Stimulated activated CD4-positive, alpha-beta T cell treated with anti-CD3 and anti-CD28 coated beads, Interleukin-4, amount 100 ng/mL, for 24 hours (primary cell): ENCODE measurements at places on chromosomes 12 and 14.

DNA sequence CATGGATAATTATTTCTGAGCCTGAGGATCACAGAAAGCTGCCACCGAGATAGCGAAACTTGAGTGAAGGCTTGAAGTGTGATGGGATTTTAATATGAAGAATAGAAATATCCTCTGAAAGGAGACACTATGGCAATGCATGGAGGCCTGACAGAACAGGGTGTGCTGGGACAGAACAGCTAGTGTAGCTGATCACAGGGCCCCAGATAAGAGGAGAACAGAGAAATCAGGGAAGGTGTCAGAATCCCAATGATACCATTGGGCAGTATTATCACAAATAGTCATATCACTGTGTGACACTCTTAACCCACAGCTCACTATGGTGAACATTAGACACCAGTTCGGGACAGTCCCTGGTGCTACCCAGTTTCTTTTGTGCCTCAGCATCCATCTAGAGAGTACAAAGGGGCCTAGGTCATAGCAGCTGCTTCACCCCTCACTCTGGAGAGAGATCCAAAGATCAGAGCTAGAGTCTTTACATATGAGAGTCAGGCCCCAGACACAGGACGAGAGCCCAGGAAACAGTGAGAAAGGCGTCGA is 506 bp upstream of the OR10P1 start:
- DNase-seq, result no peak

DNA sequence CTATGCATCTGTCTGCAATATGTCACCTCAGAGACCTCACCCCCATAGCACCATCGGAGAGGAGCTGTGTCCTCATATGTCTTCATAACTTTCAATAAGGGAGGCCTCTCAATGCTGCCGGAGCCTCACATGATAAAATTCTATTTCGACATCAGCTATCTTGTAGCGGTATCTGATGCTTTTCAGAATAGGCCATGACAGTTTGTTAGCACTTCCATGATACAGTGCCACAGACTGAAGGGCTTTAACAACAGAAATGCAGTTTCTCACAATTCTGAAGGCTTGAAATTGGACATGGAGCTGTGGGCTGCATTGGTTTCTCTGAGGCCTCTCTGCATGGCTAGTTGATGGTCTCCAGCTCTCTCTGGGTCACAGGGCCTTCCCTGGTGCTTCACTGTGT is 125.0 kb upstream of the PZP start:
- DNase-seq, result no peak

GRCh38 chr12:81084811-81085350 is 7.0 kb downstream of the ACSS3 start:
- no peak for DNase-seq

DNA sequence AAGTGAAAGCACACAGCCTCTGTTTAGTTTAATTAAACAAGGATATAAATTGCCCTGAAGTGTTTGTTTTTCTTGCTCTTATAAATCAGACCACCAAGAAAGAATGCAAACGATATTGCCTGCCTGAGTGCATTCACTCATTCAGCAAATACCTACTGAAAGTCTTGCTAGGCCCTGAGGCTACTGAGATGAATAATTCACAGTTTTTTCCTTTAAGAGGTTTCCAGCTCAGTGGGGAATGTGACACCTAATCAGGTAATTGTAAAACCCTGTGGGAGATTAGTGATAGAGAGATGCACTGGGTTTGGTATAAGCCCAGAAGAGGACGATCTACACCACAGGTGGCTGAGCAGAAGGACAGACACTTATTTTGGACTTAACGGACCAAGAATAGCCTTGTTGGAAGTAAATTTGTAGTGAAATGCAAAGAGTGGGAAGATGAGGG is 151.4 kb downstream of the SLC35F4 start:
- DNase-seq, result no peak

DNA sequence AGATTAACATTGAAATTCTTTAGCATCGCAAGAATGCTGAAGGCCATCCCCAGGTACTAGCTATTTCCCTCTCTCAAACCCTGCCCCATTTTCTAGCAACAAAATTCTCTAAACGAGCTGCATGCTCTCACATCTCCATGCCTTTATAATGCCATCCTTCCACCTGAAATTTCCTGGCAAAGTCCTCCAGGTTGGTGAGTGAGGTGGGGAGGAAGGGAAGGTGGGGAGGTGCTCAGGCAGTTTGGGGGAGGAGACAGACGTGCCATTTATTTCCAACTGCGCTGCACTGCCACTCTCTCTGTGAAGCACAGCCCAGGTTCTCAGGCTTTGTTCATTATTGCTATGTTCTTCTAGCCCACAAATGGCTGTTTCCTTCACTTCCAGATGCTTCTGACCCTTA is 208.4 kb downstream of the PAWR start:
- DNase-seq, result no peak

DNA sequence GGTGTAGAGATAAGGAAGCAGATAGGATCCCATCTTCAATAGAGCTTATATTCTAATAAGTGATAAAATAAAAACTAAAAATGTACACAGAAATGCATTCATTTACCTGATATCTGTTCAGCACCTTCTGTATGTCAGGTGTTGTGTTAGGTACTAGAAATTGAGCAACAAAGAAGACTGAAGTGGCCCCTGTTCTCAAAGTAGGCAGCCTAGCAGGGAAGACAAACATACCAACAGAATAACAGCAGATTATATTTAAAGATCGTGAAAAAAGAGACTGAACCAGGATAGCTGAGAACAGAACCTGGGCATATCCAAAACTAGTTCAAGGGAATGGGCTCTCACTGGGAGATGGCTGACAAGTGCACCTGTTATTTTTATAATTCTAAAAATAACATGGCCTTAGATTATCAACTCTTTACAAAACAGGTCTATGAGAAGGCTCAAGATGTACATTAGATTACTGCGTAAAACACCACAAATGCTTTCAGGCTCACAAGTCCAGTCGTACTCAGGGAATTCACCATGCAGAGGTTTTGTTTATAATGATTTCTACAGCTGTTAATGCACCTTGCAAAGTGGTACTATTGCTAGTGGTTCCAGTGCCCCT is 16.4 kb downstream of the ANO6 start:
- no peak for DNase-seq

- no peak for DNase-seq
These were observed 161.1 kb upstream of the TRHDE start for GRCh38 chr12:72110937-72111650.

DNA sequence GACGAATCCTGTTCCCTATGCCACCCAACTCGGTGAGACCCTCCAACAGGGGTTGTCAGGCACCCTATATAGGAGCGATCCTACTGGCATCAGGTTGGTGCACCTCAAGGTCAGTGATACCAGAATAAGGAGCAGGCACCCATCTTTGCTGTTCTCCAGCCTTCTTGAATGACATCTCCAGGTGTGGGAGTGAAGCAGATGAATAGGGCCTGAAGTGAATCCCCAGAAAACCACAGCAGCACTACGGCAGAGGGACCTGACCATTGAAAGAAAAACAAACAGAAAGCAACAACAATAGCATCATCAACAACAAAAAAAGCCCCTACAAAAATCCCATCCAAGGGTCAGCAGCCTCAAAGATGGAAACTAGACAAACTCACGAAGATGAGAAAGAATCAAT is 445.2 kb upstream of the ATP2B1 start:
- no peak for DNase-seq

- DNase-seq, result no peak
These were observed 7.4 kb upstream of the AMIGO2 start for GRCh38 chr12:47087088-47087688.

GRCh38 chr12:107145397-107145796 is 52.0 kb upstream of the CRY1 start:
- DNase-seq, result no peak

DNA sequence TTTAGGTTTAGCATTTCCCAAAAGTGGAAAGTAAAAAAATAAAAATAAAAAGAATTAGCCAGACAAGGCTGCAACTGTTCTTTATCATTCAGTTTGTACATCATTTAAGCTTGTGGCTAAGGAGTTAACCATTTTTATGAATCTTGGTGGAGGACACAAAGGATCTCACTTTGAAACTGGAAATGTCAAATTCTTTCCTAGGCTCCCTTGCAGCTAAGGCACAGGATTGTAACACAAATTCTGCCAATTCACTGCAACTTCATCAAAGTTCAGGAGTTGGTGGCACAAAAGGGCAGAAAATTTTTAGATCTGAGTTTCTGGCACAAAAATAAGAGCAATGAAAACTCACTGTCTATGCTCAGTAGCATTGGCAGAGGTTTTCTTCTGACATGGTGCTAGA is 211.2 kb upstream of the SYT10 start:
- DNase-seq, result no peak

- no peak for DNase-seq
These were observed 1.3 kb upstream of the LRTM2 start for GRCh38 chr12:1819050-1819449.

DNA sequence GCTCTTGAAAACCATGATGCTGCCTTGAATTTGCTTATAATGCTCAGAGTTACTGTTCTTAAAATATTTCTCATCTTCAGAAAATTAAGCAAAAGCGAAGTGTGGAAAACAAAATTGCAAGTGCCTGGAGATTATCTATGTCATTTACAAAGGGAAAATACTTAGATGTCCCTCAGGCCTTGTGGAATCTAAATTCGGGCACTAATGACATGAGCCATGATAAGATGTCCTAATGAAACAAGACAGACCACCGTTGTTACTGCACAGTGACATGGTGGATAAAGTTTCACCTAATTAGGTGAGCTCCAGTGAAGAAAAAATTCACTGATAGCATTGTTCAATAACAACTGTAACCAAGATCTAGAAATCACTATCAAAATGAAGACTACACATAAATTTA is 30.4 kb downstream of the PPP1R13B start:
- DNase-seq, result no peak

GRCh38 chr14:81550001-81550637 is 16.5 kb upstream of the SEL1L start:
- DNase-seq, result no peak

- DNase-seq, result no peak
These were observed 102.0 kb downstream of the PEBP1 start for GRCh38 chr12:118237908-118238307.

GRCh38 chr12:78293059-78293686 is 462.5 kb downstream of the NAV3 start:
- no peak for DNase-seq

GRCh38 chr12:7073946-7074345 is 13.4 kb downstream of the C1S start:
- DNase-seq, result no peak

DNA sequence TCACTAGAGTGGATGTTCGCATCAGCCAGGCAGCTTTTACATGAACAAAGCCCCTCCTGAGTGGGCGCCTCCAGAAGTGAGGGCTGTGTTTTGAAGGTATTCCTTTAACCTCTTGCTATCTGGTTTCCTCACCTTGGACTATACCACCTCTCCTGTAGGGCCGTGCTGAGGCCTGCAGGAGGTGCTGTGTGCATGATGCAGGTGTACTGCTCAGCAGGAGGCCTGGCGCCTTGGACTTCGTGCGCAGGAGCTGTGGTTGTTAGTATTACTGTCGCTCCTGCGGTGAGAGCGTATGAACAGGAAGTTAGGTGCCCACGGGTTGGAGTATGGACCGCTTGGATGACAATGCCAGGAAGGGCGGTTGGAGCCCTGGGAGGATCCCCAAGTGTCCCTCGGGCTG is 130.7 kb downstream of the TSPAN9 start:
- no peak for DNase-seq

DNA sequence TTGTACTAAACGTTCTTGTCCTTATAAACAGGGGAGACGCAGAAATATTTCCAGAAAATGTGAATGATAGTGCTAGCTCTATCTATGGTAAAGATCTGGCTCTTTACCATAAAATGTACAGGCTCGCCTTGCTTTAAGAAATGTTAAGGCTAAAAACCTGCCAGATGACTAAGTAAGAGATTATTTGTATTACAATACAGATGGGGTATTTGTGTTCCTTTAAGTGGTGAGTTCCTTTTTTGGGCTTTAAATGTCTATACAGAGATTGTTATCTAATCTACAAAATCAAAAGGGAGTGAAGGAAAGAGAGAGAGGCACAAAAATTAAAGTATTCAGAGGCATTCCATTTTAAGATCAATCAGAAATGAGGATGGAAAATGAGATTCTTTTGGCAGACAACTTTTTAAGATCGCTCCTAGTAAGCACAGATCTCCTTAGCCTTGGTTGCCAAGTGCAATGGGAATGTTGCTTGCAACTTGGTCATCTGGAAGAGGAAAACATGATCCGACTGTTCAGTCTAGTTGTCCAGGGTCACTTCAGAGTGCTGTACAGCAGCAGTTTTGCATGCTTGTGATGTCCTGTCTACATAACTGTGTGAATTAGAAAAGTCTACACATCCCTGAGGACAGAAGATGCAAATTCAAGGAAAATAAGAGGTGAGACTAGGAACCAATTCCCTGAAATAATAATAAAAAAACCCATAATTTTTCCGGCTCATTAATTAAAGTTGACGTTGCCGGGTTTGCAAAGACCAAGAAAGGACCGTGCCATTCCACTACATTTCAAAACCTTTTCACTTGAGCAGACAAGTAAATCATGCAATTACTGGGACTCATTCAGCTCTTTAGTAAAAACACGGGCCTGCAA is 380.8 kb downstream of the EGLN3 start:
- DNase-seq, result no peak

DNA sequence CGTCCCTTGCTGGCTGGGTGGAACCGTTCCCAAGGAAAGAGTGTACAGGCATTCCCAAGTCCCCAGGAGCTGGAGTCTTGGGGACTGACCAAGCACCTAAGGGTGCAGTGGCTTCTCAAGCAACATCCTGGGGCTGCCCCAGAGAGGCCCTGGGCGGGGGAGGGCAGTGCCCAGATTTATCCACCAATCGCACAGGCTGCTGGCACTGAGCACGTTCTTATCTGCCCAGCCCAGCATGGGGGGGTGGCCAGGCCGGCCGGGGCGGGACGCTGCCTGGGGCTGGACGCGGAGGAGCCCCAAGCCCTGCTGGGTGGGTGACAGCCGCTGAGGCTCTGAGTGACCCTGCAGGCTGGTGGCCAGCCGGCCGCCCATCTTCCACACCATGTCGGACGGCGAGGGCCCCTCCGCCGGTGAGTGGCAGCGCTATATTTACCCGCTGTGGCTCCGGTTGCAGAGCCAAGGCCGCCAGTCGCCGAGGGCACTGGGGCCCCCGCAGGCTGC is 53.4 kb downstream of the CYP46A1 start:
- no peak for DNase-seq

DNA sequence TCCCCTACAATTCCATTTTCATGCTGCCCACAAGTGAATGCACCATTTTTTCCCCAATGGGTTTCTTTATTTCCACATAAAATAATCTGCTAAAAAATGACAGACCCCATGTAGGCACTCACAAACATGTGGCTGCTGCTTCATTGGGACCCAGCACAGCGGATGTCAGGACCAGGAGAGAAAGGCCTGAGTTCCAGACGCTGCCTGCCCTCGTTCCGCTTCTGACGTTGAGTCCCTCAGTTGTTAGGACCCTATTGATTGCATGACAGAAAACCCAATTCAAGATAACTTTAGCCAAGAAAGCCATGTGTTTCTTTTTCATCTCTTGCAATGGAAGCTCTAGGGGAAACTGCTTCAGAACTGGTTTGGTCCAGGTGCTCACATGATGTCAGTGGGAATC is 34.6 kb downstream of the ADGRD1 start:
- no peak for DNase-seq
